ENCODE measurements at places on chromosomes 16 and 17.

DNA sequence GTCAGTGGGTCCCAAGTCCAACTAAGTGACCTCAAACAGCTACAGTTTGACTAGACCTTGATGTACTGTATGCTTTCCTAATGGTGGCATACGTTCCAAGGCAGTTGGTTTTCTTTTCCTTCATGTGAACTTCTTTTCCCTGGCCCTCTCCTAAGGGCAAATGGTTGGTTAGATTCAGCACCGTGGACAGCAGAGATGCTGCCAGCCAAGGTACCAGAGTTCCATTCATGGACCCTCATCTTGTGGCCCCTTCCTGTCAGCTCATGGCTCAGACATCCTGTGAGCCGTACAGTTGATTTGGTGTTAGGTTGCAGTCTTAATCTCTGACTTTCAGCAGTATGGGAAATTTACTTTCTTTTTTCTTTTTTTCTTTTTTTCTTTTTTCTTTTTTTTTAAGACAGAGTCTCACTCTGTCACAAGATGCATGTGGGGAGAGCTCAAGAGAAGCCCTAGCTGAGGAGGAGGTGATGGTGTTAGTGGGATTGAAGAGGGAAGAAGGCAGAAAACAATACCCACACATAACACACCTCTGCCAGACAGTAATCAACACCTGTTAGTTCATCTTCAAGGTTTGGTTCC lies 122.4 kb downstream of the USP31 start:
- no peak for DNase-seq

- no peak for DNase-seq
These were observed 7.4 kb downstream of the PRKCB start for GRCh38 chr16:23843143-23843542.

- no peak for DNase-seq
These were observed 184.9 kb downstream of the SEC14L1 start for GRCh38 chr17:77325577-77326075.

- no peak for DNase-seq
These were observed 365.4 kb downstream of the SNX29 start for GRCh38 chr16:12341966-12342365.

- no peak for DNase-seq
These were observed 7.2 kb upstream of the G6PC1 start for GRCh38 chr17:42893359-42893758.

GRCh38 chr17:59491353-59492090 lies 73.9 kb upstream of the DHX40 start:
- DNase-seq, result no peak

- DNase-seq, result no peak
These were observed 786 bp upstream of the CACNA1G start for GRCh38 chr17:50559674-50560184.

DNA sequence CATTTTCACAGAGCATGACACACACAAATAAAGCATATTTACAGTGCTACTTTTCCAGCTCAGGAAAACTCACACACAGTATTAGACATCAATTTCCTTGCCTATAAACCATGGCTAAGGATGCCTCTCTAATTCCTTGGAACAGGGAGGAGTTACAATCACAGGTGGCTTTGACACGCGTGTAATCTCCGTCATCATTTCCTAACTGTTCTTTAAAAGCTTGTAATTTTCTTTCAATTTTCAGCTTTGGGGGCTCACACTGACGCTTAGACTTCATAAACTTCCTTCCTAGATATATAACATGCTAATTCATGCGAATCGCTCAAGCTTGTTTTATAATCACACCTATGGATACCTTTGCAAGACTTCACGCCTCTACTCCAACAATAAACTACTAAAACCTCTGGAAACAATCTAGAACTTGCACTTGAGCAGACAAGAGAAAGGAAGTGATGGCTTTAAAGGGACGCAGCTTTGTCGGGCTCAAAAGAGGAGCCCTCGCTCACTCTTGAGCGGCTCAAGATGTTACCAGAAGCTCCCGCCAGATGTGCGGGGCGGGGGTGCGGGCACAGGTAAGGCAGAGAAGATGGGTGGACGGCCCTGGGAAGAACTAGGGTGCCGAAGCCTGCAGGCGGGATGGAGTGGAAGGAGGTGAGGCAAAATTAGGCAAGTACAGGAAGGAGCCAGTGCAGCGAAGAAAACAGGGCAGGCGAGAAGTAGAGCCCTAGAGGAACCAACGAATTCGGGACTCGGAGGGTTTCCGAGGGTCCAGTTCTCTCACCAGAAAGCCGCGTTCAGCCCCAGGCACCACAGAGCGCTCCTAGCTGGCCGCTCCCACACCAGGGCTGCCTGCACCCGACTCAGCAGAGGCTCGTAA lies 631 bp downstream of the RETREG3 start:
- no peak for DNase-seq

- no peak for DNase-seq
These were observed 266.4 kb downstream of the MRTFB start for GRCh38 chr16:14337303-14338191.

DNA sequence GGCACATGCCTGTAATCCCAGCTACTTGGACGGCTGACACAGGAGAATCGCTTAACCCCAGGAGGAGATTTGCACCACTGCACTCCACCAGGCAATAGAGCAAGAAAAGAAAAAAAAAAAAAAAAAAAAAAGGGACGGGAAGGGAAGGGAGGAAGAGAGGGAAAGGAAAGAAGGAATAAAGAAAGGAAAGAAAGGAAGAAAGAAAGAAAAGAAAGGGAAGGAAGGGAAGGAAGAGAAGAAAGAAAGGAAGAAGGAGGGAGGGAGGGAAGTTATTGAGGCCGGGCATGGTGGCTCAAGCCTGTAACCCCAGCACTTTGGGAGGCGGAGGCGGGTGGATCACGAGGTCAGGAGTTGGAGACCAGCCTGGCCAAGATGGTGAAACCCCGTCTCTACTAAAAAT lies 50.4 kb upstream of the STAC2 start:
- DNase-seq, result no peak

DNA sequence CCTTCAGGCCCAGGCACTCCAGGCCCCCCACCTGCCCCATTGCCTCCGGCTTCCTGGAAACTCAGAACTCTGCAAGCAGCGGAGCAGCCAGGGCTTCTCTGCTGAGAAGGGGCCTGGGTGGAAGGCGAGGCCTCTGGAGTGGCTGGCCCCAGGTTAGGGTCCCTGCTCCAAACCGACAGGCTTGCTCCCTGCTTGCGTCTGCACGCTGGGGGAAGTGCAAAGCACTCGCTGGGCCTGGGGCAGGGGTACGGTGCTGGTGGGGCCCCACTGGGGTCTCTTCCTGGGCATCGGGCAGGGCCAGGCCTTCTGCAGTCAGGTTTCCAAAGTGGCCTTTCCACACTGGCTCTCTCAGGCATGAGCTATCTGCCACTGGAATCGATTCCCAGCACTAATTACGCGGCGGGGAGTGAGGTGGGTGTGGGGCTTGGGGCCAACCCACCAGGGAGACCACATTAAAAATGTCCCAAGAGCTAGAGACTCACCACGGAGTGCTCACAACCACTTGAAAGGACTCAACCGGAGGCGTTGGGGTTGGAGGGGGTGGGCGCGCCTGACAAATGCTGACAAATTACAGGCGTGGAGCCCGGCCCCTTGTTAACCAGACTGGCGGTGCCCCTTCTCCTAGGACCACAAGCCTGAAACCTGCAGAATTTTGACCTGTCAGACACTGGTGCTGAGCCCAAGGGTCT lies 17.9 kb downstream of the FAM83G start:
- no peak for DNase-seq

DNA sequence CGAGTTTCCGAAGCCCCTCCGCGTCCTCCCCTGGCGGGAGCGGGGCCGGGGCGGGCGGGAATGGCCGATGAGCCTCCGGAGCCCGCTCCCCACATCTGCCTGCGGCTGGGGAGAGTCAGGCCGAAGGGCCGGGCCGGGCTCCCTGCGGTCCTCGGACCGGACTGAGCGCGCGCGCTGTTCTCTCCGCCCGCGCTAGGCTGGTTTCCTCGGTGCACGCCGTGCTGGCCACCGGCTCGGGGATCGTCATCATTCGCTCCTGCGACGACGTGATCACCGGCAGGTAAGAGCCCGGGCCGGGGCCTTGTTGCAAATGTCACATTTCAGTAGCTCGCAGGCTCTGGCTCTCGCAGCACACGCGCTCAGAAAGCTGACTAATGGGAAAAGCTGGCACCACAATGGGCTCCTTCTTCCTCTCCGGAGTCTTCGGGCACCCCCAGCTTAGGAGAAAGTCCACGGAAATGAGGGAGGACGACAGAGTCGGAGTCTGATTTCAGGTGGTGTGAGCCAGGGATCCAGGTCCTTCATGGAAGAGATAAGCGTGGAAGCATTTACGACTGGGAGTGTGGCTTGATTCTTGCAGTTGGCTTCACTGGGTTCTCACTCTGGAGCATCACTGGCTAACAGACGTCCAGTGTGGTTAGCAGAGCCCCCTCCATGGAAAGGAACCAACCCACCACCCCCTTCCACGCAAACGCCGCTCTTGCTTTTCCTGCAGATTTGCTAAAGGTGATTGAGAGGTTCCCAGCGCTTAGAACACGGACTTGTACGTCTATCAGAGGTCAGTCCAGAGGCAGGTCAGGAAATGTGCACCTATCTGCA lies 715 bp downstream of the TLCD3A start:
- no peak for DNase-seq

GRCh38 chr16:23244122-23244521 lies 58.0 kb upstream of the SCNN1B start:
- DNase-seq, result no peak

DNA sequence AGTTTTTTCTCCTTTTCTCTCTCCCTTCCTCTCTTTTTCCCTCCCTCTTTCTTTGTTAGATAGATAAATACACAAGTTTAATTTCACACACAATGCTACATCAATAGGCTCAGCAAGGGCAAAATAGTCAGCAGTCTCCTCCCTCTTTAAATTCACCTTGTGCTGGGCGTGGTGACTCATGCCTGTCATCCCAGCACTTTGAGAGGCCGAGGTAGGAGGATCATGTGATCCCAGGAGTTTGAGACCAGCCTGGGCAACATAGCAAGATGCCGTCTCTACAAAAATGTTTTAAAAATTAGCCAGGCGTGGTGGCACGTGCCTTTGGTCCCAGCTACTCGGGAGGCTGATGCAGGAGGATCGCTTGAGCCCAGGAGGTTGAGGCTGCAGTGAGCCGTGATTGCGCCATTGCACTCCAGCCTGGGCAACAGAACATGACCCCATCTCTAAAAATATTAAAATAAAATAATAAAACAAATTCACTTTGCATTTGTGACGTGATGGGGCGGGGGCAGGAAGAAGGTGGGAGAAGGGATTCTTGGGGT lies 27.4 kb downstream of the IL21R start:
- DNase-seq, result peak; percentile 17

DNA sequence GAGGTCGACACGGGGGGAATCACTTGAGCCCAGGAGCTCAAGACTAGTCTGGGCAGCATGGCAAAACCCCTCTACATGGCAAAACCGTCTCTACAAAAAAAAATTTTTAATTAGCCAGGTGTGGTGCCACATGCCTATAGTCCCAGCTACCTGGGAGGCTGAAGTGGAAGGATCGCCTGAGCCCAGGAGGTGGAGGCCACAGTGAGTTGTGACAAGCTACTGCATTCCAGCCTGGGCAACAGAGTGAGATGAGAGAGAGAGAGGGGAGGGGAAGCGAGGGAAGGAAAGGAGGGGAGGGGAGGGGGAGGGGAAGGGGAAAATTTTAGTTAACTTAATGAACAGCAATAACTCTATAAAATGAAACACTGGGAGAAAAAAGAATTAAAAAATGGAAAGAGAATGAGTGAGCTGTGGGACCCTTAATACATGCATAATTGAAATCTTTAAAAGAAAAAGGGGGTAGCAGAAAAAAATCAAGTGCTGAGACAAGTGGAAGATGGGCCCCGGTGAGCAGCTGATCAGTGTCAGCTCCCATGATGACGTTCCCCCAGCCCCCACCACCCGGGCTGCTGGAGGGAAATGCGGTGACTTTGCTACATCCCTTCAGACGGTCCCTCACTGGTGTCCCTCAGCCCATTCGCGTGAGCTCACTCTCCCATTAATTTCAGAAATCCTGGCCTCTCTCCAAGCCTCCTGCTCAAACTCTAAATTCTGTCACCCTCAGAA lies 2.7 kb downstream of the ASGR2 start:
- no peak for DNase-seq

DNA sequence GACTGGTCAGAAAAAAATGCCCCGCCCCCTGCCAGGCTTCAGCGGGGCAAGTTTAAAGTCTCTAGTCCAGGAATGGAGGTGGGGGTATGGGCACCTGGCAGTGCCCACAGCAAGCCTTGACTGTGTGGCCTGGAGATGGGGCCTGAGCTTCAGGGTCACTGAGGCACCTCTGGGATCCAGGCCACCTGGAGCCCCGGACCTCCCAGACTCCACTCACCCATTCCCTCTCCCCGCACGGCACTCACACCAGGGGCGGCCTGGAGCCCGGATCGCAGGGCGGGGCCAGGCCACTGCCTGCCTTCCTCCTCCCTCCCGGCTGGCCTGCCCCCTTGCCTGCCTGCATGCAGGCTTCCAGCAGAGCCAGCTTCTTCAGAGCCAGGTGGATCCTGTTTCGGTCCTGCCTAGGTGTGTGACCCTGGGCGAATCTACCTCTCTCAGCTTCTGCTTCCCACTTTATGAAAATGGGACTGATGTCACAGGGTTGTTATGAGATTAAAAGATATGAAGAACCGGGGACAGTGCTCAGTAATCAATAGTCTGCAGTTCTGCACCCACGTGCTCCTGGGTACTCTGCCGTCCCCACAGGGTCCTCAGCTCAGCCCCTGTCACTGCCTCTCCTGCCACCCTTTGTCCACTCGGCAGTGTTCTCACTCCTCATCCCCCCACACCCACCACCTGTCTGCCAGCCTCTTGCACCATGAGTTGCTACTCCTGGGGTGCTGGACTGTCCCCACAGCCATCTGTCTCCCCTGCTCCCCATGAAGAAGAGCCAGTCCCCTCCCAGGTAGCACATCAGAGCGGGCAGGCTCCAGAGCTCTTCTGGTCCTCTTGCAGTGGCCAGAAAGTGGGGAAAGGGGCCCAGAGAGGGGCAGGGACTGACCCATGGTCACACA lies 1.2 kb upstream of the TCAP start:
- DNase-seq, result no peak

GRCh38 chr17:52660692-52661091 lies 502.2 kb upstream of the CA10 start:
- DNase-seq, result no peak

- no peak for DNase-seq
These were observed 70.5 kb downstream of the MARF1 start for GRCh38 chr16:15572329-15573001.

GRCh38 chr16:88812513-88813268 lies 963 bp upstream of the APRT start:
- no peak for DNase-seq

DNA sequence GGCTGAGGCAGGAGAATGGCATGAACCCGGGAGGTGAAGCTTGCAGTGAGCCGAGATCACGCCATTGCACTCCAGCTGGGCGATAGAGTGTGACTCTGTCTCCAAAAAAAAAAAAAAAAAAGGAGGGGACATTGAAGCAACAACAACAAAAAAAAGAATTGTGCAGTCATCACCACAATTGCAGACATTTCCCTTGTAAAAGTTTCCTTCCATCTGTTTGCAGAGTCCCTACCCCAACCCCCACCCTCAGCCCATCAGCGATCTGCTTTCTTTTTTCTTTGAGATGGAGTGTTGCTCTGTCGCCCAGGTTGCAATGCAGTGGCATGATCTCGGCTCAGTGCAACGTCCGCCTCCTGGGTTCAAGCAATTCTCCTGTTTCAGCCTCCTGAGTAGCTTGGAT lies 3.7 kb downstream of the MGRN1 start:
- no peak for DNase-seq

- DNase-seq, result no peak
These were observed 164.6 kb downstream of the CHD9 start for GRCh38 chr16:53219371-53219770.

- DNase-seq, result no peak
These were observed 97.0 kb upstream of the DNAH17 start for GRCh38 chr17:78674156-78674555.

GRCh38 chr16:3673676-3674377 lies 19.3 kb downstream of the DNASE1 start:
- DNase-seq, result no peak

GRCh38 chr16:66386629-66387622 lies 20.4 kb downstream of the CDH5 start:
- DNase-seq, result peak; percentile 56
